Thymus (tissue), 14 donors: ENCODE measurements at places on chromosomes 2 and 18. TPM values are rescaled to one million over a fixed set of nuclear protein-coding genes. Genes with fewer than 3 reads are reported as not detected.
A peak's percentile ranks its signal among the peaks of the same experiment; 100 is the strongest.

- no peak for DNase-seq
Measured at GRCh38 chr18:7815787-7816186, 248.7 kb downstream of the PTPRM start.

The AQP12A gene
- total RNA-seq = not detected

The DSC1 gene
- total RNA-seq = 0.33 TPM

- no peak for DNase-seq
Measured at GRCh38 chr2:205681401-205682238, 681 bp upstream of the NRP2 start.

- DNase-seq = no peak
Measured at GRCh38 chr2:74895001-74895400, 61.1 kb downstream of the HK2 start.

The DCC gene
- total RNA-seq = 7.6 TPM

GRCh38 chr2:150674283-150674682 is 186.8 kb upstream of the RND3 start:
- no peak for DNase-seq

The BCL2 gene
- total RNA-seq = 17.5 TPM

GRCh38 chr2:237160271-237160919 is 74.7 kb downstream of the COPS8 start:
- no peak for DNase-seq

DNA sequence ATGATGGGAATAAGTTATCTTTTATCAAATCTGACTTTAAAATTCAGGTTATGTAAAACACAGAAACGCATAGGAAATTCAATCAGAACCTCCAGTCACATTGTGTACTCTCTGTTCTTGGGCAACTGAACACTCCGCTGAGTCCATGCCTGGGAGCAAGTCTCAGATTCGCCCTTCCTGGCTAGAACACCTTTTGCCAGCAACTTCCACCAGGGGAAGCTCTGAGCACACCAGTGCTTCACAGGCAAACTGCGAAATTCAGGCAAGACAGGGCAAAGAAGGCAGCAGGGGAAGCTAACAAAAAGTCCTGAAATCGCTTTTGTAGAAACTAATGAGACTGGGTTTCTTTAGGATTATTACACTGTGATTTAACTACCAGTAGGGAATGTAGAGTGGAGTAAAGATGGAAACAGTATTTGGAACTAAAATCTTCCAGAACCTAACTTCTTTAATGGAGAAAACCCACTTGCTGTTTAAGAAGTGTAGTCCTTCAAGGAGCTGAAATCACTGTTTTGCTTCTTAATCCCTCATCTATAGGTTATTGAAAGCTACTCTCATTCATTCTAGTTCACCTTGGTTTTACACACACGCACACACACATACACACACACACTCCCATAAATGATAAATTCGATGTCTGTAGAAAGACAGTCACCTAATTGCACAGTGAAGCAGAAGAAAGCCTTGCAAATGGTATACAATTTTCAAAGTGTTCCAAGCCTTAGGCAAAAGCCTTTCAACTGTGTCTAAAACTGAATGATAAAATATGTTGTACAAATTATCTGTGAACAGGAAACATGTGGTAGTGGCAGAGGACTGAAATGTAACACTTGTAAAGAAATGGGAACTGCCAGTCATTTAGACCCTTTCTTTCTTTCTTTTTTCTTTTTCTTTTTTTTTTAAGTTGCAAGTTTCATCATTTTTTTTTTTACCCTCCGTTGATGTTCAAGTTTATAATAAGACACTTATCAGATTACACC is 214.5 kb downstream of the TMEM182 start:
- peak; percentile 6 for DNase-seq

The DIPK1C gene
- 0.42 TPM for total RNA-seq

GRCh38 chr2:39995005-39995737 is 216.1 kb upstream of the THUMPD2 start:
- DNase-seq = no peak

- no peak for DNase-seq
Measured at GRCh38 chr2:236195726-236196125, 27.5 kb upstream of the GBX2 start.

DNA sequence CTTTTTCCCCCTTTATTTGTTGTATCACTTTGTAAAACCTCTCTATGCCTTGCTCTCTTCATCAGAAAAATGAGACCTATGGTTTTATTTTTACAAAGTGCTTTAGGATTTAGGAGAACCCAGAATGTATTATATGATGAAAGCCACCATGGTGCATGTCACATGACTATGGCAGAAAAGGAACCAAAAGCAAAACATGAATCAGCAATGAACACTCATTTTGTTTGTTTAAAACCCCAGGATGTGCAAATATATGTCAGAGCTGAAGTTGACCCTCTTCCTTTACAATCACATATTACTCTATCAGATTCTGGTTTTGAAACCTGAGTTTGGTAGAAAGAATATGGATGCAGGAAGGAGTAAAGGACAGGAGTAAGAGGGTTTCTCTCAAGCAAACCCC is 70.0 kb downstream of the FIGN start:
- no peak for DNase-seq

- DNase-seq = no peak
Measured at GRCh38 chr2:40169856-40170255, 282.0 kb downstream of the SLC8A1 start.

DNA sequence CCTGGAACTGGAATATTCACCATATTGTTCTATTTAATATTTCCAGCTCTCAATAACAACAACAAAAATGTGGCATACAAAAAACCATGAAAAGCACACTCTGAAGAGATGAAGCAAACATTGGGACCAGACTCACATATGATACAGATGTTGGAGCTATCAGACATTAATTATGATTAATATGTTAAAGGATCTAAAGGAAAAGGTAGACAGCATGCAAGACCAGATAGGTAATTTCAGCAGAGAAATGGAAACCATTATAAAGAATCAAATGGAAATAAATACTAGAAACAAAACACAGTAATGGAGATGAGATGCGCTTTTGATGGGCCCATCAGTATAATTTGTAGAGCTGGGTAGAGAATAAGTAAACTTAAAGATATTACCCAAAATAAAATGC is 50.9 kb upstream of the MGAT4A start:
- no peak for DNase-seq

DNA sequence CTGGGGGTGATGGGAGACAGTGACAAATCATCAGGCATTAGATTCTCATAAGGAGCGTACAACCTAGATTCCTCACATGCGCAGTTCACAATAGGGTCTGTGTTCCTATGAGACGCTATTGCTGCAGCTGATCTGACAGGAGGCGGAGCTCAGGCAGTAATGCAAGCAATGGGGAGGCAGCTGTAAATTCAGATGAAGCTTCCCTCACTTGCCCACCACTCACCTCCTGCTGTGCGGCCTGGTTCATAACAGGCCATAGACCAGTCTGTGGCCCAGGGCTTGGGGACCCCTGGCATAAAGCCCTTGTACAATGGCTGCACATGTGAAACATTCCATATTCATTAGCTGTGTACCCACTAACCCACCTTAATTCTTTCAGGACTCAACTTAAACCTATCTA is 18.0 kb downstream of the NMUR1 start:
- DNase-seq = no peak

GRCh38 chr2:149315461-149315860 is 14.9 kb upstream of the LYPD6 start:
- DNase-seq = no peak

The CXCR2 gene
- total RNA-seq = 0.38 TPM

- DNase-seq = no peak
Measured at GRCh38 chr2:161873707-161874106, 200.3 kb downstream of the DPP4 start.

- no peak for DNase-seq
Measured at GRCh38 chr2:43356774-43357173, 130.4 kb upstream of the ZFP36L2 start.

- DNase-seq = no peak
Measured at GRCh38 chr2:46743021-46743420, 172.6 kb downstream of the MCFD2 start.

The TUBA3E gene
- 0.05 TPM for total RNA-seq

The COL5A2 gene
- 28.2 TPM for total RNA-seq
